Stimulated activated CD4-positive, alpha-beta T cell treated with anti-CD3 and anti-CD28 coated beads, Interleukin-4, amount 100 ng/mL, for 1 hour (primary cell): ENCODE measurements at places on chromosomes 11 and 22.

GRCh38 chr11:6737872-6738466 lies 33.8 kb downstream of the OR2AG2 start:
- DNase-seq = peak; percentile 43

GRCh38 chr11:108983636-108984420 lies 319.0 kb downstream of the DDX10 start:
- no peak for DNase-seq

GRCh38 chr11:128374026-128374425 lies 213.3 kb downstream of the ETS1 start:
- DNase-seq = no peak

DNA sequence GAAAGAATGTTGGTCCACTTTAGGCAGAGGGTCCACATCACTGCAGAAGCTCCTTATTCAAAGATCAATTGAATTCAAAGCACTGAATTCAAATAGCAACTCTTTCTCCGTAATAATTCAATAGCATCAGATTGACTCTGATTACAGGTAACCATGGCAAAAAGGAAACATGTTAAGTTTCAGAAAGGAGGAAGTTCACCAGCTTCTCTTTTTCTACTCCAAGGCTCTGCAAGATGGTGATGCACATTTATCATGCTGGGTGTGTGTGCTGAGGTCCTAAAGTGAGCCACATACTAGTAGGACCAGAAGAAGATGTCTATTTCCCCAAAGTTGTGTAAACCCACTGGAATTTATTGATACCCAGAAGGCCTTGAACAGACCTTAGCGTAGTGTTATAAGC lies 18.0 kb upstream of the DRD2 start:
- no peak for DNase-seq

GRCh38 chr11:118933486-118933885 lies 7.8 kb upstream of the BCL9L start:
- DNase-seq = no peak
